ENCODE measurements at places on chromosomes 2 and 18. TPM values are rescaled to one million over a fixed set of nuclear protein-coding genes. Genes with fewer than 3 reads are reported as not detected.

- DNase-seq: no peak
Observed at GRCh38 chr18:36578871-36579710, 249.7 kb downstream of the TPGS2 start.

- DNase-seq: no peak
Observed at GRCh38 chr2:52343010-52343409, 1311.1 kb upstream of the NRXN1 start.

- no peak for DNase-seq
Observed at GRCh38 chr2:241313543-241314095, 1.9 kb downstream of the HDLBP start.

DNA sequence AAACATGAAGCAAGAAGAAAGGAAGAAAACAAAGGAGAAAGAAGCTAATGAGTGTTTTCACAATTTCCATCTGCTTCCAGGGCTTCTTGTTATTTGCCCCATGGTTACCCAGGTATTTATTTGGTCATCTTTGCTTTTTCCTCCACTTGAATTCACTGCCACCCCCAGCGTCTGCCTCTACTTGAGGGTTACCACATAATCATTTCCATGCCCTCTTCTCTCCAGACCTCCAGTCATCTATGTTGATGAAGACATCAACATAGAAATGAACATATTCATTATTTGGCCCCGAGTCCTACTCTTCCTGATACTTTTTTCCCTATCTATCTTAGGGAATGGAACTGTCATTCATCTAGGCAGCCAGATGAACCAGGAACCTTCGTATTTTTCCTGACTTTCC is 133.6 kb upstream of the CAVIN2 start:
- DNase-seq: no peak

KIF1A gene
- total RNA-seq: 203 TPM

GRCh38 chr18:56490942-56491341 is 147.4 kb downstream of the TXNL1 start:
- DNase-seq: no peak

- no peak for DNase-seq
Observed at GRCh38 chr18:10591896-10592295, 66.1 kb downstream of the NAPG start.

PDIA6 gene
- 328 TPM for total RNA-seq

GRCh38 chr2:172967036-172967982 is 108.3 kb upstream of the MAP3K20 start:
- no peak for DNase-seq

DNA sequence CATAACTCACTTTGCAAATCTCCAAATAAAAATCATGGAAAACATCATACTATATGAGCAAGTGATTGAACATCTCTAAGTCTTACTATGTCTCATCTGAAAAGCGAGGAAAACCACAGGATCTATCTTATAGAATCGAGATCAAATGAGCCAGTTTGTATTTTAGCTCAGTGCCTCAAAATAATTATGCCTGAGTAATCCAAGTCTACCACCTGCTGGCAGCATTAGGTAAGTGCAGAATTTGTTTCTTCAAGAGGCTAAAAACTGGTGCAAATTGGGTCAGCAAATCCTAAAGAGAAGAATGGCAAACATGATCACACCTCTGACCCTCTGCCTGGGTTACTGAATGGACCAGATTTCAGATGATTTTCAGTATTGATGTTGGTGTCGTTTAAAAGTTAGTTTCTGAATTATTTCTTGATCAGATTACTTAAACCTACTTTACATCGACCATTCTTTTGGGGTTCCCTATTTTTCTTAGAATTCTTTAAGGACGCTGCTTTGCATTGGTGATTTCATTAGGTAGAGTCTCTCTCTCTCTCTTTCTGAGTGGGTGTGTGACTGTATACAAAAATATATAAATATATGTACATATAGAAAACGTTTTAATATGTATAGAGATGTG is 12.7 kb upstream of the FHOD3 start:
- DNase-seq: no peak

DNA sequence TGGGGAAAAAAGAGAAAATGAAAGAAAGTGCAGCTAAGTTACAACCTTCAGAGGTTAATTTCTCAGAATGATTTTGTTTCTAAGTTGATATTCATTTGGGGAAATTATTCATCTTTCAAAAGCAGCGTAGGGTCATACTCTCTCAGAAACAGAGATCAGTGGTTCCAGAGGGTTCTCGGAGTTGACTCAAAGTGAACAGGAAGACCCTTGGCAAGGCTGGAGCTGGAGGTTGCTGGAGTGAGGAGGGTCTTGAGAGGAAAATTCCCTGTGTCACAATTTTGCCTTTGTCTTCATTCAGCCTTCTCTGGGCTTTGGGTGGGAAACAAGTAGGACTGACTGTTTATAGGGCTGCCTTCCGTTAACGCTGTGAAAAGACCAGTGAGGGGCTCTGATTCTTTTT is 168.2 kb downstream of the ICOS start:
- DNase-seq: no peak

- no peak for DNase-seq
Observed at GRCh38 chr2:180231015-180231414, 223.9 kb upstream of the CWC22 start.
